CD8-positive, alpha-beta T cell (primary cell): ENCODE measurements at places on chromosomes 1 and 21.

GRCh38 chr1:113747376-113747775, 11.9 kb downstream of the PHTF1 start:
- no peak for DNase-seq

DNA sequence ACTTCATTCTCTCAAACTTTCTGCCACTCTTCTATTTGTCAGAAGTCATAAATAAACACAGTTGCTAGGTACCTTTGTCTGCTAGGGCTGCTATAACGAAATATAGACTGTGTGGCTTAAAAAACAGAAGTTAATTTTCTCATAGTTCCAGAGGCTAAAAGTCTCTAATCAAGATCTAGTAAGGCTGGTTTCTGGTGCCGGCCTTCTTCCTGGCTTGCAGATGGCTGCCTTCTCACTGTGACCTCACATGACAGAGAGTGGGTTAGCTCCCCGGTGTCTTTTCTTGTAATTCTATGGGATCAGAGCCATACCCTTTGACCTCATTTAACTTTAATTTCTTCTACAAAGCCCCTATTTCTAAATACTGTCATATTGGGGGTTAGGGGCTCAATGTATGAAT, 5.9 kb downstream of the PDC start:
- DNase-seq: no peak

DNA sequence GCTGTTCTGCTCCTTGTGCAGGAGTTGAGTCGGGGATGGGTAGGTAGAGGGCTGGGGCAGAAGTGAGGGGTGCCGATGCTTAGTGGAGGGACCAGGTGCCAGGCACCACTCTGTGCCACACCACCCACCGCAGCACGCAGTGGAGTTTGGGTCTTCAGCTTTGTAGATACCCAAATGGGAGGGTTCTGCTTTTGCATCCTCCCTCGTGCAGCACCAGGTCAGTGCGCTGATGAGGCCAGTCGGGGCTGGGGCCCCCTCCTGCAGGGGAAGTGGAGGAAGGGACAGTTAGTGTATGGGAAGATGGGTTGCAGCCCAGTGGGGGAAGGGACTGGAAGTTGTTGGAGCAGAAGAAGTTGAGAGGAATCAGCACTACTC, 244.0 kb downstream of the RHOU start:
- DNase-seq: no peak

DNA sequence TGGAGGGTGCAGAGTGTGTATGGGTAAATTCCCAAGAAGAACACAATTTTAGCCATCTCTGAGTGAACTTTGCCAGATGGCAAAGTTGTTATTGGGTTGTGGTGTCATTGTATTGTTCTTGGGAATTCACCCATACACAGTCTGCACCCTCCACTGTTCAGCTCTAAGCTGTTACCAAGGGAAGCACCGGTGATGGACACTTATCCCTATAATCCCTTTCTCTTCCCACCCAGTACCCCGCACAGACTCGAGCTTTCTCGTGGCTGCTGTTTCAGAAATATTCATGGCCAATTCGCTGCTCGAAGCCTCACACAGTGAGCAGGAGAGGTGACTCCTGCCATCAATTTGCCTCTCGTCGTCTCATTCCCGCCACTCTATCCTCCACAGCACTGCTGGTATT, 95.7 kb upstream of the PALMD start:
- DNase-seq: no peak

DNA sequence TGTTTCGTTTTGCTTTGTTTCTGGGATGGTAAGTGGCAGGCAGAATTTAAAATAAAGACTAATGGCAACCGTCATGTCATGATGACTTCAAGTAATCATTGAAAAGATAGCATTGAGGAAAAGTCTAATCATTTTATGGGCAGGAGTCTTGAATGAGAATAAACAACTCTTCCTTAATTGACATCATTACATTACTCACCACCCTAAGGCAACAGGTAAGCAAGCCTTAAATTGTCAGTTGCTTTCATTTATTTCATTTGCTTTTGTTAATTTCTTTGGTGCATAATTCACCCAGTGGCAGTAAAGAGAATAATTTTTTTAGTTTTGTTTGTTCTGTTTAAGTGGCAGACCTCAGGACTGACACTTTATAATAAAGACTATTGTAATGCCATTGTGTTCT, 669.0 kb downstream of the RWDD3 start:
- no peak for DNase-seq

DNA sequence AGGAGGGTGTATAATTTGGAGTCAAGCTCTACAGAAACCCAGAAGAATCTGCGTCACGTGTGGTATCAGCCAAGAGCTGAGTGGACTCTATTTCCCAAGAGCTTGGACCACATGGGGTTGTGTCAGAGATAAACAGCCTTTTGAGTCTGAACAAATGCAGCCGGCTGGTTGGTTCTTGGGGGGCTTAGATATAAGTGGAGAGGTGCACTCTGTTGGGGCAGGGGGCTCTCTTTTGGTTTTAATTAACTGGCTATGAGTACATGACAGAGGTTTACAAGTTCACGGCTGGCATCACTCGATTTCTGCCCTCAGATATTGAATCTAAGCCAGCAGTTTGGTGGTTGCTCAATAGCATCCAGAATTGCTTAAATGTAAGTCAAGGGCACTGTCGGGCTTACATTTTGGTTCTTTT, 501 bp upstream of the MRAP start:
- no peak for DNase-seq

- no peak for DNase-seq
Observed at GRCh38 chr1:42957880-42958487, 684 bp downstream of the SLC2A1 start.

DNA sequence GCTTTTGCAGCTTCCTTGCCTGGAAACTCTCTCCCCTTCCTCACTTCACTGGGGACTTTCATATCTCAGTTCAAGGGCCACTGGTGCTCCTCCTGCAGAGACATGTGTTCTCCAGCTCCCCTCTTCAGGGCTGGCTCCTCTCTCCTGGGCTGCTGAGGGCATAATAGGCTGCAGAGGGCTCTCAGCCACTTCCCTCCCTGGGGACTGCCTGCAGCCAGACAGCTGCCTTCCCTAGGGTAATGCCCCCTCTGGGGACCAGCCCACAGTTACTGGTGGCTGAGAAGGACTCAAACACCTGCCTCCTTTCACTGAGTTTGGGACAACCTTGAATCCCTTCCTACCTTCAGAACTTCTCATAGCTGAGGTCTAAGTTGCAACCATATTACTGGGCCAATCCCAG, 104.8 kb upstream of the POU3F1 start:
- no peak for DNase-seq

DNA sequence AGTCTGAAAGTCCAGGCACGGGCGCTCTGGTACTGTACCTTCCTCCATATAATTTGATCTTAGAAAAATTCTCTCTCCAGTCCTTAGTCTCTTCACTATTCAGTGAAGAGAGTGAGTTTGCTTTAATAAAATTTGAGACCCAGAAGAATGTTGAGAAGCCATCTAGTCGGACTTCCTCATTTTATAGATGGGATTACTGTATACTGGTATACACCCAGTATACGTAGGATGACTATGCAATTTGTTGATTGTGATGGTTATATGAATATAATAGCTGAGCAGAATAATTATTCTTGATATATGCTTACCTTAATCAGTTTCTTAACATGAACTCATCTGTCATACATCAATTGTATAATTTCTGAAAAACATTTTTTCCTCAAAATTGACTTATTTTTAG, 328.0 kb upstream of the B3GALT2 start:
- no peak for DNase-seq

DNA sequence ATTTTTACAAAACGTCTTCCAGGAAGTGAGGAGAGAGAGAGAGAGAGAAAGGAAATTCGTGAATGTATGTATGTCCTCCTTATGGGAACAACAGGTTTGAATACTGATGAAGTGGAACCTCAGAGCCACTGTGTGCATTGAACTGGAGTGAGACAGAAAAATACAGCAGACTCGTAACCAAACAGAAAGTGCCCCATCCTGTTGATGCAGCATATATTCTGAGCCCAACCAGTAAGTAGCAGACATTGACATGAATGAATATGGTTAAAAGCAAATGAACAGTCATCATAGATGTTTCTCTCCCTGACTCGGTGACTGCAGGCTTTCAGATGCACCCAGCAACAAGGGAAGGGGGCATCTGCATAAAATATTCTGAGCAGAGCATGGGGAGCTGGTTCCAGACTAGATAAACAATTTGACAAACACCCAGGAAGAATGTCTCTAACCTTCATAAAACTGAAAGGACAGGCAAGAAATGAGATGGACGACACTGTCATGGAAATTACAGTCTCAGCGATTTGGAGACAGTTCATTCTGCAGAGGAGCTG, 471.0 kb upstream of the PBX1 start:
- DNase-seq: no peak

DNA sequence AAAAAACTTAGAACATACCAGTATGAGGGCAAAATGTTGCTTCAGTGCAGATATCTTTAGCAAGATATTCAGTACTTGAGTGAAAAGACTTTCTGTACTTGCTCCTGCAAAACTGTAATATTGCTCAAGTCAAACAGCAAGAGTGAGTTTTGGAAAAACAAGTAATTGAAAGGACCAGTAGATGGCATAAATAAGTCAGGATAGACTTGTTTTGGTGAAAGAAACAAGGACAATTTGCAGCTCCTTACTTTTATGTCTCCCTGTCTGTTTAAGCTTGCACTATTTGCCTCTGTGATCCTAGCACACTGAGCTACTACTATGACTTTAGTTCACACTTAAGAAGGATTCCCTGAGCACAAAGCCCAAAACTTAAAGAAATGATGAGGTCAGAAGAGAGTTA, 39.1 kb downstream of the IFI44 start:
- no peak for DNase-seq

- DNase-seq: no peak
Observed at GRCh38 chr1:83060221-83060620, 938.7 kb downstream of the TTLL7 start.

- no peak for DNase-seq
Observed at GRCh38 chr1:211192227-211192626, 58.3 kb upstream of the KCNH1 start.

- DNase-seq: no peak
Observed at GRCh38 chr1:13901039-13901438, 201.1 kb downstream of the PRDM2 start.

DNA sequence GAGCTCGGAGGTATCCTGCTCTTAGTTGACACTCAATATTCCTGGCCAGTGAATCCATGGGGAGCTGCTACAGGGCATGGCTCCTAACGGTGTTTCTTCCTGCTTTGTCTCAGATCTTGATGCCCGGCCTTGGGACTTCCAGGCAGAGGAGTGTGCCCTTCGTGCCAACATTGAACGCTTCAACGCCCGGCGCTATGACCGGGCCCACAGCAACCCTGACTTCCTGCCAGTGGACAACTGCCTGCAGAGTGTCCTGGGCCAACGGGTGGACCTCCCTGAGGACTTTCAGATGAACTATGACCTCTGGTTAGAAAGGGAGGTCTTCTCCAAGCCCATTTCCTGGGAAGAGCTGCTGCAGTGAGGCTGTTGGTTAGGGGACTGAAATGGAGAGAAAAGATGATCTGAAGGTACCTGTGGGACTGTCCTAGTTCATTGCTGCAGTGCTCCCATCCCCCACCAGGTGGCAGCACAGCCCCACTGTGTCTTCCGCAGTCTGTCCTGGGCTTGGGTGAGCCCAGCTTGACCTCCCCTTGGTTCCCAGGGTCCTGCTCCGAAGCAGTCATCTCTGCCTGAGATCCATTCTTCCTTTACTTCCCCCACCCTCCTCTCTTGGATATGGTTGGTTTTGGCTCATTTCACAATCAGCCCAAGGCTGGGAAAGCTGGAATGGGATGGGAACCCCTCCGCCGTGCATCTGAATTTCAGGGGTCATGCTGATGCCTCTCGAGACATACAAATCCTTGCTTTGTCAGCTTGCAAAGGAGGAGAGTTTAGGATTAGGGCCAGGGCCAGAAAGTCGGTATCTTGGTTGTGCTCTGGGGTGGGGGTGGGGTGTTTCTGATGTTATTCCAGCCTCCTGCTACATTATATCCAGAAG, 16.7 kb downstream of the ALX3 start:
- DNase-seq: peak; percentile 29

GRCh38 chr1:22112554-22112953, 30.3 kb downstream of the WNT4 start:
- DNase-seq: no peak

DNA sequence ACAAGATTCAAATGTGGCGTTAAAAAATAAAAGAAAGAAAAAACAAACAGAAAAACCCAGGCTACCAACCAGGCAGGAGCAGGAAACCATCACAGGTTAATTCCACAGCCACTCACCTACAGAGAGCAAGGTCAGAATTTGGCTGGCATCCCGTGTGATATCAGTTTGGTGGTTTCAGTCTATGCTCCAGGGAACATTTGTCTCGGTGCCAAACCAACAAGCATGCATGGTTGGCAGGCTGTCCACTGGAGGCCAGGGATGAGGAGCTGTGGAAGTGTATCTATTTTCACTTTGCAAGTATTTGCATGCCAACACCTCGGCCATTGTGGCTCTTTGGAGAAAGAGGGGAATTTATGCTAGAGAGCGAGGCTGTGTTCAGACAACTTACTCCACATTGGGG, 53.1 kb upstream of the PROX1 start:
- no peak for DNase-seq

GRCh38 chr1:167052389-167052788, 37.8 kb downstream of the GPA33 start:
- no peak for DNase-seq

DNA sequence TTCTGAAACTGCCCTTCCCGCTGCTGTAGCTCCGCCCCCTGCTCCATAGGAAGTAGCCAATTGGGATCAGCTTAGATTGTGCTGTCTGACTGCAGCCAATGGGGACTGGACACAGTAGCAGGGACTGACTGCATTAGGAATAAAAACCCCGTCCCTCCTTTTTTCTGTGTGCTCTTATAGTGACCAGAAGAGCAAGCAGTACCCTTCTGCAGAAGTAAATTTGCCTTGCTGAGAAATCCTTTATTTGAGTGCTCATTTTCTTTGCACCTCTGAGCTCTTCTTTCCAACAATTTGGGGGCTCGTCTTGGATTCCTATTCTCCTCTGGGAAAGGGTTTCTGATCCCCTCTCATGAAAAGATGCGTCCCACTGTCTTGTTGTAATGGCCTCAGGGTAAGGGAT, 16.2 kb downstream of the OR2L13 start:
- no peak for DNase-seq

- DNase-seq: no peak
Observed at GRCh38 chr21:46000731-46001641, 19.4 kb downstream of the COL6A1 start.

DNA sequence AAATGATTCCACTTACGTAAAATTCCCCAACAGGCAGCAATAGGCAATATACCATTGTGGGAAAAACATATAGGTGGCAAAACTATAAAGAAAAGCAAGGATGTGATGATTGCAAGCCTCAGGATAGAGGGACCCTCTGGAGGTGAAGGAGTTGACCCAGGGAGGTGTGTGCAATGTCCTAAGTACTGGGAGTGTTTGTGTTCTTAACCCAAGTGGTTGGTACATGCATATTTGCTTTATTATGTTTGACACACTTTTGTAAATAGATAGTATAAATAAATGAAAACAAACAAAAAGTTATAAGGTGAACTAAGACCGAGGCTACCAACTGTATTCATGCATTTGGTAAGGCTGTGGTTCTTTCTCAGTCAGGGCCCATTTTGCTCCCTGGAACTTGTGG, 7.5 kb downstream of the MX1 start:
- no peak for DNase-seq

DNA sequence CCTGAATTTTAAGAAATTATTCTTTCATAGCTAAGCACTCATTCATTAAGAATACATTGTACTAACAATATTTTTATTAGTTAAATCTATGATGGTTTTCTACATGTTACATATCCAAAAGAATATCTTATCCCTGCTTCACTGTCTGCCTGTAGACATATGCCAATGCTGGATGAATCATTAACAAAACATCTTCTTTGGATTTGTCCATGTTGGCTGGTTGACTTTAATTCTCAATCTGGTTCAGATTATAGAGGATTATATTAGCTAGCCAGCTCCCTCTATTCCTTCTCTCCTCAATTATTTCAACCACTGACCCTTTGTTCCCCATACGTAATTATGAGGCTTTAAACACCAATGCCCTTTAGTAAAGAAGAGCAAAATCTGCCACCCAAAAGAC, 138.9 kb upstream of the DMRTA2 start:
- DNase-seq: no peak
